ENCODE measurements at places on chromosomes 3 and 15.

- DNase-seq = no peak
Measured at GRCh38 chr15:75989045-75989444, 23.2 kb downstream of the NRG4 start.

DNA sequence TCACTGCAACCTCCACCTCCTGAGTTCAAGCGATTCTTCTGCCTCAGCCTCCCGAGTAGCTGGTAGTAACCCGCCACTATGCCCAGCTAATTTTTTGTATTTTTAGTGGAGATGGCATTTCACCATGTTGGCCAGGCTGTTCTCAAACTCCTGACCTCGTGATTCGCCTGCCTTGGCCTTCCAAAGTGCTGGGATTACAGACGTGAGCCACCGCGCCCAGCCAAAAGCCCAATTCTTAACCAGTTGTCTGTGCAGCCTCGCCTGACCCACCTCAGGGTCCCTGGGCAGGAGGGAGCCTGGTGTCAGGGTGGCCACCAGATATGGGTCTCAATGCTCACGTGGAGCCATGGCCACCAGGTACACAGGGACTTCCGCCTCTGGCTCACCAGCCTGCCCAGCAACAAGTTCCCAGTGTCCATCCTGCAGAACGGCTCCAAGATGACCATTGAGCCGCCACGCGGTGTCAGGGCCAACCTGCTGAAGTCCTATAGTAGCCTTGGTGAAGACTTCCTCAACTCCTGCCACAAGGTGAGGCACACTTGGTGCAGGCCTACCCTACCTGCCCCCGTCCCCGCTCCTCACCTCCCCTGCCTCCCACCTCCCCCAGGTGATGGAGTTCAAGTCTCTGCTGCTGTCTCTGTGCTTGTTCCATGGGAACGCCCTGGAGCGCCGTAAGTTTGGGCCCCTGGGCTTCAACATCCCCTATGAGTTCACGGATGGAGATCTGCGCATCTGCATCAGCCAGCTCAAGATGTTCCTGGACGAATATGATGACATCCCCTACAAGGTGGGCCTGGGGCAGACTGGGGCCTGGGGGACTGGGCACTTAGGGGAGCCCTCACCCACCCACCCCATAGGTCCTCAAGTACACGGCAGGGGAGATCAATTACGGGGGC is 48.6 kb downstream of the SEMA3G start:
- no peak for DNase-seq

DNA sequence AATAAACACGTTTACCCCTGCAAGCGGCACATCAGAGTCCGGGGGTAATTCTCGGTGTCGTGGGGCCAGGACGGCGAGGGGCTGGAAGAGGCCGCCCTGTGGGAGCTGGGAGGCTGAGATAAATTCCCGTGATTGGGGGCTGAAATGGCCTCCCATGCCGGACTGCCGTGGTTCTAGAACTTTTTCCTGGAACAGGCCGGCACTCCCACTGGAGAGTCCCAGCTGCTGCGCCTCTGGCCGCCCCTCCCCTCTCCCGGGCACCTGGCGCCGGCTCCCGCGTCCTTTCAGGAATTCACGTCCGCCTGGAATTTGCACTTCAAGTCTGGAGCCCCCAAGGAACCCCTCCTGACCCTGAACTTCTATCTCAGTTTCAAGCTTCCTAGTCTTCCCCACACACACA is 10.8 kb upstream of the LRRC2 start:
- no peak for DNase-seq

DNA sequence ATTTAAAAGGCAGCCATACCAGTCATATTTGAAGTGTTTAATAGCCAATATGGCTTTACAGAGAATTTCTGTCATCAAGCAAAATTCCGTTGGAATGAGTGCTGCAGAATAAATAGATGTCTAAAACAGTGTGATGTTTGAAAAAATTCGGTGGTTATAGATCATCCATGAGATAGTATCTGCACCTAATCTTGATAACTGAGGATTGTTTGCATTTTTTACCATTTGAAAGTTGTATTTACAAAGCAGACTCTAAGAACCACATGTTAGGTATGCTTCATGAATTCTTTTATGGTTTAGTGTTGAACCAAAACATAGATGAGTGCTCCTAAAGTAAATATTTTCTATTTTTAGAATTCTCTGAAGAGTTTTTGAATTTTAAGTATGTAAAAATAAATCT is 476.1 kb downstream of the NAALADL2 start:
- no peak for DNase-seq

- no peak for DNase-seq
Measured at GRCh38 chr3:172786036-172786435, 35.5 kb downstream of the ECT2 start.

- no peak for DNase-seq
Measured at GRCh38 chr3:135655328-135655727, 310.2 kb upstream of the PPP2R3A start.

- no peak for DNase-seq
Measured at GRCh38 chr3:117510396-117510795, 800.8 kb downstream of the TUSC7 start.

DNA sequence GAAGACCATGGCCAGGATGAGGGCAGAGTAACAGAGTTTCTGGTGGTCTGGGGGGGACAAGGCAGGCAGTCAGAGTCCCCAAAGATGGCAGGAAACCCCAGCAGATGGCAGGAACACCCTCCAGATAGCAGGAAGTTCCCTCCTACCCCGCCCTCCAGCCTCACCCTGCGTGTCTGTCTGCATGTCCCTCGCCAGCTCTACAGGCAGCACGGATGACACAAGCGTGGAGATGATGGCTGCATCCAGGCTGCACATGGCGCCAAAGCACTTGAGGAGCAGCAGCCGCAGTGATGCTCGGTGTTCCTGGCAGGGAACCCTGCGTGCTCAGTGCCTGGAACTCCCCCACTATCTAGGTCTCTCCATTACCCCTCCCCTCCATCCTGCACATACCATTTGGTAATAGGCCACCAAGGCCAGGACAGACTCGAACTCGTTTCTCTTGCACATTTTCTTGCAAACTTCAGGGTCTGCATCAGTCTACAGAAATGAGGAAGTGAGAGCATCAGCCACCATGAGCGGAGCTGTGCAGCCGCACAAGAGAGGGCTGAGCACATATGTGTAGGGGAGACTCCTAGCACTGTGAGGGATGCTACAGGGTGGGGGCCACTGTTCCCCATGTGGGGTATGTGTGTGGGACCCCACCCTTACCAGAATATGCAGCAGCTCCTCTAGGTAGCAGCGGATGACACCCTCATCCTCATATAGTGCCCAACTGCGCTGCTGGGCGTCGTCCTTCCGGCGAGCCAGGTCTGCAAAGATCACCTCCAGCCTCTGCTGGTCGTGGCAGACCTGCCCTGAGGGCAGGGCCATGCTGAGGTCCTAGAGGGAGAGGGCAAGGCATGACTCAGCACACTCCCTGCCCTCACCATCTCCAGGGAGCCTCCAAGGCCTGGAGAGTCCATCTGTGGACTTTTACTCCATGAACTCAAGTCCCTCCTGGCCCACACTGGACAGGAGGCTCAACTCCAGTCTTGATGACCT is 6.0 kb downstream of the NCKIPSD start:
- DNase-seq = no peak

DNA sequence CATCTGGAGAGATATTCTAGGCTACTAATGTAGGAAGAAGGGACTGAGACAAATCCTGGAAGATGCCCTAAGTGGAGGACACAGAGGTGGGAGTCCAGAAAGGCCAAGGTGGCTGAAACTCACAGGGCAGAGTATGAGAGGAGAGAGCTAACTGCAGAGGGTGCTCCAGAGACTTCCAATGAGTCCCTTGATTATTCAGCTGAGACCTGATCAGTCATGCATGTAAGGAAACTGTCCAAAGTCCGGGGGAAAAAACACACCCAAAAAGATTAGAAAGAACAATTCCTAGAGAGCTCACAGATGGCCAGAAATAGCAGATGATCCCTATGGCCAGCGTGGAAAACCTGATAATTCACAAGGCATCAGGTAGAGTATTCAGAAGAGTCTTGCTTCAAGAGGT is 18.7 kb upstream of the FOXP1 start:
- no peak for DNase-seq

DNA sequence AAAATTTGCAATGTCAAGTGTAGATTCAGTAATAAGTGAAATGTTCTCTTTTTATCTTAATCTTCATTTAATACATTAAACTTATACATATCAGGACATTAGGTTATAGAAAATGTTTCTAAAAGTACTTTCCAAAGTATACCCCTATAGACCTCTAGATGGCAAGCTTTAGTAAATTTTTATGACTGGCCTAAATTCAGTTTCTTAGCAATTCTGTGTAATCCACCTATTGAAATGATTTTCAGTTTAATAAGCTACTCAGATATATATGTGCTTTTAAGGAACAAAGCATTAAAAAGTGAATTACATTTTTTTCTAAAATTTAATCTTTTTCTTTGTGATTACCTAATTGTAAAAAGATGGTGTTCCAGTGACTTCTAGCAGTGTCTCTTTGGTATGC is 342.2 kb downstream of the GBE1 start:
- DNase-seq = no peak

DNA sequence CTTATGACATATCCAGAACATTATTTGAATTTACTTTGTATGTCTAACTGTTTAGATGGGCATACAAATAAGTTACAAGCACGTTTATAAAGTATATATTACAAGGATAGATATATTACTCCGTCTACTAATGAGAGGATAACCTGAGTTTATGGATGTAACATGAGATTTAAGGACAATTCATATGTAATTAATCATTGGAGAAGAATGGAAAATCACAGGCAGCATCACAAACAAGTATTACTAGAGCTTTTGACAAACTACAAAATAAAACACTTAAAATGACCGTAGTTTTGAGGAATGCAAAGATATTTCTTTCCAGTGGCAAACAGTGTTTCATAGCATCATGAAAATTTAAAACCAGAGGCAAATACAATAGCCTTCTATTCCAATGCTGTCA is 113.8 kb downstream of the ROBO1 start:
- DNase-seq = no peak

DNA sequence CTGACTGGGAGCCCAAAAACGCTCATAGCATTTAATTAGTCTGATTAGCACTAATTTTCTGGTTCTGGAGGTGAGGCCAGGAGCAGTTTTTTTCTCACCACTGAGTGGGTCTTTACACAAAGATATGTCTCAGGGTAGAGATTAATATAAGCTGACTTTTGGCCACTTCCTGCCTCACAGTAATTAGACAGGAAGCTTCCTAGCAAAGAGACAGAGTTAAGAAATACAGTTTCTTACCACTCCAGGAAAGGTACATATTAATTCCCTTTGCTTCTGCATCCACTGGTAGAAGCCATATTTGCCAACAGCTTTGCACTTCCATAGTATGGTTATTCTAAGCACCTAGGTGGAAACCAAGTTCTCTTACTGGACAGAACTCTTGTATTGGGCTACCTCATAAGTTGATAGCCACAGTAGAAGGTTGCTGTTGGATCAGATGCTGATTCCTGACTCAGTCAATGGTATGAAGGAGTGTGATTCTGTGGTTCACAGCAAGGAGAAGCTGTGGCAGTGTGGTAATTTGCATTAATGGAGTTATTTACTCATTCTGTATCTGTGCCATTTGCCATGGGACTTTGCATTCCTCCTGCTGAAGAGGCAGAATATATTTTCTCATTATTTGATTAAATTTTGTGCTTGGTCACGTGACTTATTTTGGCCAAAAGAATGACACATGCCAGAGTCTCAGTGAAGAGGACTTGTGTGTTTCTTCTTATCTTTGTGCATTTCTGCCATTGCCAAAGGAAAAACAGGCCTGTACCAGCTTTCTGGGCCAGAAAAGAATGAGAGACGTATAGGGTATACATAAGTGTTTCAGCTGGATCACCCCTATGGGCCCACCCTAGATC is 17.5 kb upstream of the ZBTB20 start:
- DNase-seq = no peak

DNA sequence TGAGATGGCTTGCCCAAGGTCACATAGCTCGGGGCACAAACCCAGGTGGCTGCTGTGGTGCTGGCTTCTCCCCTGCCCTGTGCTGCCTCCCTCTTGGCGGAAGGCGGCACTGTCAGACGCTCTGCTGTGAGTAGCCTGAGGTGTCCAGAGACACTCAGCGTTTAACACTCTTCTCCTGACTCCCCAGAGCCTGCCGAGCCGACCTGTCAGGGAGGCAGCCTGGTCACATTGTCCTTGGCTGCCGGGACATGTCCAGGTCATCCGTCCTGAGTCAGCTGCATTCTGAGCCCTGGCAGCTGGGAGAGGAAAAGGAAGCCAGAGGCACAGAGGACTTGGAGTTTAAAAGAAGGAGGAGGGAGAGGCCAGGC is 4.7 kb downstream of the LMAN1L start:
- no peak for DNase-seq

DNA sequence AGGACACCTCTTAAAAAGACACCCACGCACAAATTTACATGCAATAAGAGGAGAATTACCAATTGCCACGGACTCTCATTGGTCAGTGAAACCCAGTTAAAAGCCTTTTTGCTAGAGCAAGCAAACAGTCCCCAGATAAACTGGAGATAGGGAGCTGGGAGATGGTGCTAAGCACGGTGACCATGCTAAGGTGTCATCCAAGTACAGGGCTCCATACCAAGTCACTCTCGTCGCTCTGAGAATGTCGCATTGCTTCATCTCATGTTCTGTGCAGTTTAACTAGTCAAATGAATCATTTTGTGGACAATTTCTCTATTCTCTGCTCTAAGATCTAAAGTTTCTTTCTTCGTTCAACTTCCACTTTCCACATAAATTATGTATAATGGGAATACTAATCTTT is 581.9 kb downstream of the AGBL1 start:
- DNase-seq = no peak

- DNase-seq = no peak
Measured at GRCh38 chr3:191345334-191345733, 15.0 kb upstream of the UTS2B start.

DNA sequence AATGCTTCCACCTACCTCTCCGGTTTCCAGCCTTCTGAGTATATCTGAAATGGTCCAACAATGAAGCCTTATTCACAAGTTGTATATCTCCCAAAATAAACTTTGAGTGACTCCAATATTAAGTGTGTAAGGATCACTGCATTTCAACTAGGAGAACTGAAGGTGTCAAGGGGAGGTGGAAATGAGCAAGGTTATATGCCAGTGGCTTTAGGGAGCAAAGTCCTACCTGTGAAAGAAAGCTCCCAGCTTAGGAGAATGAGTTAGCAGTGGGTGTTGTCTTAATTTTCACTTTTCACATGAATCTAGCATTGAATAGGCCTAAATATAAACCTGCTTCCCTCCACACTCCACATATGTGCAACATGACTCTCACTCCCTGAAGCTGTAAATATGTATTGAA is 29.0 kb downstream of the LMCD1 start:
- no peak for DNase-seq

- DNase-seq = no peak
Measured at GRCh38 chr3:105140899-105141367, 225.8 kb upstream of the ALCAM start.

DNA sequence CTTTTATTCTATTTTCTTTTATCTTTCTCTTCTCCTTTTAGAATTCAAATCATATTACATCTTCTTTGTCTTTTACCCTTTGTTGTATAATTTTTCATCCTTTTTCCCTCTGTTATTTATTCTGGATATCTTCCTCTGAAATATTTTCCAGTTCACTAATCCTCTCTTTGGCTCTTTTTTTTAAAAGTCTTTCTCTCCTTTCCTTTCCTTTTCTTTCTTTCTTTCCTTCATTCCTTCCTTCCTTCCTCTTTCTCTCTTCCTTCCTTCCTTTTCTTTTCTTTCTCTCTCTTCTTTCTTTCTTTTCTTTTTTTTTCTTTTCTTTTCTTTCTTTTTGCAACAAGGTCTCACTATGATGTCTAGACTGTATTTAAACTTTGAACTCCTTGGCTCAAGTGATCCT is 9.3 kb downstream of the SUSD5 start:
- no peak for DNase-seq

- no peak for DNase-seq
Measured at GRCh38 chr3:53816425-53816824, 29.8 kb downstream of the CHDH start.

GRCh38 chr15:57343498-57343897 is 32.8 kb upstream of the CGNL1 start:
- no peak for DNase-seq
